Astrocyte (in vitro differentiated cells and primary cell): ENCODE measurements at places on chromosomes 16 and 17.

GRCh38 chr16:89363621-89364393 is 126.6 kb downstream of the ANKRD11 start:
- H3K4me1 ChIP-seq: peaks cover 55% of the 10 kb centered on the region
- H3K27ac ChIP-seq: peak overlapping the region; percentile 83
- peaks cover 7% of the 10 kb centered on the region for H3K36me3 ChIP-seq
- no peak overlapping the region for H3K4me3 ChIP-seq

- no peak overlapping the region for H3K27ac ChIP-seq
- H3K36me3 ChIP-seq: no peaks in the 10 kb centered on the region
These were observed 130.3 kb downstream of the SKAP1 start for GRCh38 chr17:48299760-48300159.

DNA sequence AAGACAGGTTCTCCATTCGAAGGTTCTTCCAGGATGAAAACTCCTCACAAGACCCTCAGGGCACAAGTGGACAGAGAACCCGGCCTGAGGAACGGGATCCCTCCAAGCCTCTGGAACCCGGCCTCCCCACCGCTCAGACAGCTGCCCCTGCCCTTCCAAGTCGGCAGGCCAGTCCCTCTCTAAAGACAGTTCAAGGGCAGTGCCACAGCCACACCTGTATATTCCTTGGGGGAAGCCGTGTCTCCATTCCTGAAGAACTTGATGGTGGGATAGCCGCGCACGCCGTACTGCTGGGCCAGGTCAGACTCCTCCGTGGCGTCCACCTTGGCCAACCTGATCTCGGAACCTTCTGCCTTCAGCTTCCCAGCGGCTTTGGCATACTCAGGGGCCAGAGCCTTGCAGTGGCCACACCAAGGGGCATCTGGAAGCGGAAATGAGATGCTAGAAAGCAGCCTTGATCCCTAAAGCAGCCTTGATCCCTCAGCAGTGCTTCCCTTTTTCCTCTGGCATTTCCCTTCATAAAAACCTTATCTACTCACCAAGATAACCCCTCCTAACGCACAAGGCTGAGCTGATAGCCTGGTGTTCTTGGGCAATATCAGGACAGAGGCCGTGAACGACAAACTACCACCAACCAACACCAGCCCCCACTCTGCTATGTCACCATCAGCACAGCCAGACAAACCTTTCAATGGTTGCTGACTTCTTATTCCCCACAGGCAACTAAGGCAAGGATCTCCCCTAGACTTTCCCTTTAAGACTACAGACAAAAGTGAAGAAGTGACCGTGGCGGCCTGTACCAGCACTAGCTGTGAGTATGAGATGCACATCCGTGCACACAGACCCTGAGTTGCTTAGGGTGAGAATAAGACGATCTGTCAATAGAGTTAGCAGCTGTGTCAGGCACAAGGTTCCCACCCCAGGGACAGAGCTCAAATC is 1.1 kb downstream of the P4HB start:
- peaks cover 22% of the 10 kb centered on the region for H3K36me3 ChIP-seq
- peak overlapping the region; percentile 58 for H3K27ac ChIP-seq
- H3K4me3 ChIP-seq: peak overlapping the region; percentile 97
- peaks cover 30% of the 10 kb centered on the region for H3K4me1 ChIP-seq

- H3K27ac ChIP-seq: peak overlapping the region; percentile 54
- no peak overlapping the region for H3K4me3 ChIP-seq
- H3K27me3 ChIP-seq: no peaks in the 10 kb centered on the region
- peak; percentile 95 for DNase-seq
These were observed 9.6 kb upstream of the PLEKHG4 start for GRCh38 chr16:67269766-67270165.

DNA sequence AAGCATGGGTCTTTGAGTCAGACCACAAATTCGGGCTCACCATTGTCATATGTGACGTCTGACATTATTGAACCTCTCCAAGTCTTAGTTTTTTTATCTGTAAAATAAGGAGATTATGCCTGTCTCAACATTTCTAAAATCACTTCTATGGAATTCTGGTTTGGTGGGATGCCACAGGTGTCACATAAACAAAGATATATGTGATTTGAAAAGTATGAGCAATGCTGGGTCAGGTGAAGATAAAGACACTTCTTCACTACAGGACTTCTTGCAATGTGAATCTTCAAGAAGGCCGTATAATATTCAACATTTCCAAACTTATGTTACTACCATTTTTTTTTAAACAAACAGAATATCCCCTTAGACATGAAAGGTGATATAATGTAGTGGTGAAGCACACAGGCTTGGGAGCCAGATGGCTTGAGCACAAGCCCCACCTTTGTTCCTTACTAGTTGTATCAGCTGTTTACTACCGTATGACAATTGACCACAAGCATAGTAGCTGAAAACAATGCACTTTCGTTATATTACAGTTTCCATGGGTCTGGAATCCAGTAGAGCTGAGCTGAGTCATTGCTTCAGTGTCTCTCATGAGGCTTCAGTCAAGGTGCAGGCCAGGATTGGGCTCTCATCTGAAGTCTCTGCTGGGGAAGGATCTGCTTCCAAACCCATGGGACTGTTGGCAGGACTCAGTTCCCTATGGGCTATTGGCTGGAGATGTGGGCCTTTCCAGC is 87.7 kb downstream of the UTP18 start:
- H3K27me3 ChIP-seq: peaks cover 3% of the 10 kb centered on the region
- no peak overlapping the region for H3K4me3 ChIP-seq
- no peaks in the 10 kb centered on the region for H3K4me1 ChIP-seq
- H3K27ac ChIP-seq: no peak overlapping the region
- H3K36me3 ChIP-seq: no peaks in the 10 kb centered on the region
- DNase-seq: no peak

DNA sequence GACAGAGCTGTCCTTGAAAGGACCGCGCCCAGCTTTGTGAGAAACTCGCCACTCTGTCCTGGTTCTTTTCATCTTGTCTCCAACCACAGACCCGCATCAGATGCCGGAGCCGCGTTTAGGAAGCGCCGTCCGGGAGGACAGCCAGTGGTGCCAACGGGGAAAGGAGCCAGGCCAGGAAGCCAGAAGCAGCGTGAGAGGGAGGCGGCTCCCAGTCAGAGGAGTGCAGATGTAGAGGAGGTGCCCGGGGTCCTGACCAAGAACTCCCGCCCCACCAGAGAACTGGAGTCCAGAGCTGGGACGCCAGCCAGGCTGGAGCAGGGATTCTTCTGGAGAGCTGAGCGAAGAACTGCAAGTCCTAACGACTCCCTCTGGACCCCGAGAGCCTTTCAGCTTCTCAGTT is 49.3 kb upstream of the TNRC6C start:
- no peaks in the 10 kb centered on the region for H3K4me1 ChIP-seq
- H3K36me3 ChIP-seq: no peaks in the 10 kb centered on the region
- H3K27ac ChIP-seq: no peak overlapping the region

- H3K4me1 ChIP-seq: no peaks in the 10 kb centered on the region
- no peaks in the 10 kb centered on the region for H3K27me3 ChIP-seq
- DNase-seq: no peak
- H3K27ac ChIP-seq: peak overlapping the region; percentile 25
- H3K36me3 ChIP-seq: peaks cover 5% of the 10 kb centered on the region
- H3K4me3 ChIP-seq: peak overlapping the region; percentile 63
These were observed 9.5 kb downstream of the ZNF771 start for GRCh38 chr16:30416624-30417528.

- H3K27ac ChIP-seq: no peak overlapping the region
- no peaks in the 10 kb centered on the region for H3K4me1 ChIP-seq
- H3K27me3 ChIP-seq: no peaks in the 10 kb centered on the region
- no peak overlapping the region for H3K4me3 ChIP-seq
- peaks cover 20% of the 10 kb centered on the region for H3K36me3 ChIP-seq
These were observed 43.7 kb downstream of the CA4 start for GRCh38 chr17:60193482-60193881.

GRCh38 chr16:50430076-50430475 is 61.3 kb upstream of the BRD7 start:
- DNase-seq: no peak
- peaks cover 10% of the 10 kb centered on the region for H3K27me3 ChIP-seq
- H3K36me3 ChIP-seq: no peaks in the 10 kb centered on the region
- no peaks in the 10 kb centered on the region for H3K4me1 ChIP-seq

- H3K27me3 ChIP-seq: no peaks in the 10 kb centered on the region
- peaks cover 18% of the 10 kb centered on the region for H3K4me1 ChIP-seq
- no peak for DNase-seq
- peak overlapping the region; percentile 86 for H3K27ac ChIP-seq
- H3K4me3 ChIP-seq: peak overlapping the region; percentile 80
These were observed 699 bp upstream of the MAP1LC3B start for GRCh38 chr16:87391324-87391949.

- no peaks in the 10 kb centered on the region for H3K36me3 ChIP-seq
- DNase-seq: peak; percentile 64
- no peaks in the 10 kb centered on the region for H3K4me1 ChIP-seq
- H3K27me3 ChIP-seq: peaks cover 18% of the 10 kb centered on the region
- H3K27ac ChIP-seq: no peak overlapping the region
- no peak overlapping the region for H3K4me3 ChIP-seq
These were observed 48.0 kb upstream of the NDRG4 start for GRCh38 chr16:58451945-58452401.

DNA sequence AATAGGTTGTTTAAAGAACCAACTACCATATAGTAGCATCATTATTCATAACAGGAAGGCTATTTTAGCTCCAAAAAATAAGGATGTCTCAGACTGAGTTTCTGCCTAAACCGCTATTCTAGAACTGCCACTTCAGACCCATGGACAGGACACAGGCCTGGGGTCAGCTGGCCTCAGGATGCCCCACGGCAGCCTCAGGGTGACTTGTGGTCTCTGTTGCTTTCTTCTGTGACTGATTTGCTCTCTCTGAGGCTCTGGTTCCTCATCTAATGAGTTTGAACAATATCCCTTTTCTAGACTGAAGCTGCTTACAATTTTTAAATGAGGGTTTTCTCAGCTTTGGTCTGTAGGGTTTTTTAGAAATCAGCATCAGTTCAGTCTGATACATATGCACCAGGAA is 31.8 kb upstream of the IRF8 start:
- H3K27me3 ChIP-seq: peaks cover 16% of the 10 kb centered on the region
- H3K4me3 ChIP-seq: no peak overlapping the region
- H3K27ac ChIP-seq: no peak overlapping the region
- DNase-seq: no peak

GRCh38 chr17:19271780-19272357 is 34.7 kb downstream of the EPN2 start:
- no peak overlapping the region for H3K4me3 ChIP-seq
- DNase-seq: peak; percentile 16
- no peak overlapping the region for H3K27ac ChIP-seq

DNA sequence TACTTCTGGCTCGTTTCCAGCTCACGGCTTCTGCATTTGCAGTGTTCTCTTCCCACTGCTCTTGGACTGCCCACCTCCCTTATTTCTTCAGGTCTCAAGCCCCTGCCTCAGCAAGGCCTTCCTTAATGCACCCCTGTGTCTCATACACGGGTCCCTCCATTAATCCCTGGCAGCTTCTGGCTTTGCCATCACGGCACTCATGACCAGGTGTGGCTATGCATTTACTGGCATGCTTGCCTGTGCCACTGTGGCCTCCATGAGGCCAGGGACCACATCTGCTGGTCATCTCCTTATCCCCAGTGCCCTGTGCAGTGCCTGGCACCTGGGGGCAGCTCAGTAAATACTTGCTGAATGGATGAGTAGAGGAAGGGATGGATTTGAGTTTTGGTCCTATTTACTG is 114.1 kb downstream of the C16orf78 start:
- H3K4me3 ChIP-seq: no peak overlapping the region
- H3K27ac ChIP-seq: no peak overlapping the region
- no peaks in the 10 kb centered on the region for H3K27me3 ChIP-seq
- no peaks in the 10 kb centered on the region for H3K36me3 ChIP-seq
- H3K4me1 ChIP-seq: peaks cover 3% of the 10 kb centered on the region
- DNase-seq: no peak

- no peak overlapping the region for H3K4me3 ChIP-seq
- no peaks in the 10 kb centered on the region for H3K27me3 ChIP-seq
- no peak overlapping the region for H3K27ac ChIP-seq
- no peak for DNase-seq
- H3K36me3 ChIP-seq: no peaks in the 10 kb centered on the region
- no peaks in the 10 kb centered on the region for H3K4me1 ChIP-seq
These were observed 9.5 kb upstream of the IGFBP4 start for GRCh38 chr17:40433551-40434415.

GRCh38 chr17:61404913-61405685 is 5.5 kb downstream of the TBX2 start:
- H3K36me3 ChIP-seq: no peaks in the 10 kb centered on the region
- no peak for DNase-seq
- H3K4me3 ChIP-seq: peak overlapping the region; percentile 46
- peaks cover 24% of the 10 kb centered on the region for H3K27me3 ChIP-seq
- peaks cover 36% of the 10 kb centered on the region for H3K4me1 ChIP-seq
- no peak overlapping the region for H3K27ac ChIP-seq

DNA sequence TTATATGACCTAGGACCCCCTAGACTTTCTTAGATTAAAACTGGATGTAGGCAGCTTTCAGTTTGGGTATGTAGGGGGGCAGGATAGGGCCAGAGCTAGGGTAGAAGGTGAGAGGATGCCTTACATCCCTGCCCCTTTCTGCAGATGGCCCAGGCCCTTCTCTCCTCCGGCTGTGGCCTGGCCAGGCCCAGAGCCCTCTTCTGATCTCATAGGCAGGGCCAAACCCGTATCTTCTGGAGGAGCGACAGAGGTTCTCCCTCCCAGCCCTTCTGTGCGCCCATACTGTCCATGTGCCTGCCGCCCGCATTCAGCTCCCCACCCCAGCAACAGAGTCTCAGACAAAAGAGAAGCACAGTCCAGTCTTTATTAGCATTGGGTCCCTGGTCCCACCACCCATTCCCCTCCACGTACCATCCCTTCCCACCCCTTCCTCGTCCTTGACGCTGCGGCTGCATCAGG is 2.0 kb upstream of the TSPOAP1 start:
- H3K27me3 ChIP-seq: peaks cover 10% of the 10 kb centered on the region
- no peak overlapping the region for H3K27ac ChIP-seq
- H3K4me3 ChIP-seq: no peak overlapping the region
- no peaks in the 10 kb centered on the region for H3K36me3 ChIP-seq
- H3K4me1 ChIP-seq: peaks cover 7% of the 10 kb centered on the region

DNA sequence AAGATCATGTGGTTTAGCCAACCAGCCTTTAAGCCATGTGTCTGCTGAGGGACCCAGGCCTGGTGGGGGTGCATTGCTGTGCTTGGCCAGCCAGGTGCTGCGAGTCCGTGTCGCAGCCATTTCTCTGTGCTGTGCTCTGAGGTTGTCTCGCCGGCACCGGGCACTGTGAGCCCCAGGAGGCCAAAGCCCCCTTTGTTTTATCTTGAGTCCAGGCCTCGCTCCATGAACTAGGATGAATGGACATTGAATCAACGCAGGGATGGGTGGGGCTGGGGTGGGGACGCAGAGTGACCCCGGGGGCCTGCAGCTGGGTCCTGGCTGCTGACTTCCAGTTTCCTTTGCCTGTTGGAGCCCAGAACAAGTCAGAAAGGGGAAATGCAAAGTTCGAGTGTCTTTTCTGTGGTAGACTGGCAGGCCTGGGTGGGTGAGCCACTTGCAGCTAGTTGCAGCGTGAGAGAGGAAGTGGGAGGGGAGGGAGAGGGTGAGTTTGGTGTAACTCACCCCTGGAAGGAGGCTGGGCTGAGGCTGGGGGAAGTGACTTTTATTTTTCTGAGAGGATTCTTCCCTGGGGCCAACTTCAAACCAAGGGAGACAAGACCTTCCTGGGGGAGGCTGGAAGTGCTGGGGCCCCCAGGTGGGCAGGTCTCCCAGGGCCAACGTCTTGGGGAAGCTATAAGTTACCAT is 324.7 kb downstream of the SEC14L1 start:
- no peaks in the 10 kb centered on the region for H3K27me3 ChIP-seq
- no peak overlapping the region for H3K4me3 ChIP-seq
